ENCODE measurements at places on chromosomes 6 and 20.

- peak; percentile 60 for DNase-seq
Observed at GRCh38 chr20:25389858-25390537, 637 bp downstream of the ABHD12 start.

DNA sequence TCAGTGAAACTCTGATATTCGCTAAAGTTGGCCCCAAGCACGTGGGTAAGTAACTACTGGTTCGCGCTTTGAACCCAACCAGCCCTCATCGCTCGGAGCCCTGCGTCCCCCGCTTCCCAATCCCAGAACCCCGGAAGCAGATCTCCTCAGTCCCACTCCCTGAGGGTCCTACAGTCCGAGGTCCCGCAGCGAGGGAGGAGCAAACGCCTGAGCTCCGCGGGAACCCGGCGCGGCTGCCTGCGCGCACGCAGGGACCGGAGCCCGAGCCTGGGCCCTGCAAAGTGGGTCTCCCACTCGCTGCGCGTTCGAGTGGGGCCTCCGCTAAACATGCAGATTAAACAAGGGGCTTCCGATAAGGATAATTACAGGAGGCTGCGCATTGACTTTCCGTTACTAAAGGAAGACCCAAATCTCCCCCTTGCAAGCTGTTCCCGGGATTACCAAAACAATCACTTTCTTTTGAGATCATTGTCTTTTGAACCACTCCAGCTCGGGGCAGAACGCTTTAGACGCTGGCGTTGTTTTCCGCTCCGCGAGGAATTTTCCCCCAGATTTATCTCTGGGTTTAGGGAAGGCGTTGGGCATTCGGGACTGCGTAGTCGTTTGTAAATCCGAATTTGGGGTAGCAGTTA, 1.3 kb upstream of the VSX1 start:
- peak; percentile 10 for DNase-seq

DNA sequence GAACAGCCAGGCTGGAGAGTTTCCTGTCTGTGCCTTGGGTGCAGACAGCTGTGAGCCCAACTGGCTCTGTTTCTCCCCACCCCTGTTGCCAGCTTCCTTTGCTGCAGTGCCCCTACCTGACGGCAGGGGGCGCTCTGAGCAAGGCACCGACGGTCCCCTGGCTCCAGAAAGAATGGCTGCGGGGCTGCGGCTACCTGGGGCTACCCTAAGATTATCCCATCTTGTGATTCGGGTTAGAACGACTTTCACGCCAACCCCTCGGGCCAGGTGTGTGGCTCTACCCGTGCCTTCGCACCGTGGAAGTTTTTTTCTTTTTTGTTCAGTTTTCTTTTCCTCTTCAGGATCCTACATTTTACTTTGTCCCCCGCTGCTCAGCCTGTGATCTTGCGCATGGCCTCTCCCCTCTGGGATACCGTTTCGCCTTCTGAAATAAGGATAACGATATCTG, 33.4 kb upstream of the AAR2 start:
- peak; percentile 86 for DNase-seq

- peak; percentile 83 for DNase-seq
Observed at GRCh38 chr6:33672808-33673207, 38.7 kb downstream of the UQCC2 start.

GRCh38 chr20:25480156-25480555, 72.7 kb downstream of the GINS1 start:
- DNase-seq, result no peak

- no peak for DNase-seq
Observed at GRCh38 chr20:57053793-57054552, 212.5 kb downstream of the BMP7 start.

DNA sequence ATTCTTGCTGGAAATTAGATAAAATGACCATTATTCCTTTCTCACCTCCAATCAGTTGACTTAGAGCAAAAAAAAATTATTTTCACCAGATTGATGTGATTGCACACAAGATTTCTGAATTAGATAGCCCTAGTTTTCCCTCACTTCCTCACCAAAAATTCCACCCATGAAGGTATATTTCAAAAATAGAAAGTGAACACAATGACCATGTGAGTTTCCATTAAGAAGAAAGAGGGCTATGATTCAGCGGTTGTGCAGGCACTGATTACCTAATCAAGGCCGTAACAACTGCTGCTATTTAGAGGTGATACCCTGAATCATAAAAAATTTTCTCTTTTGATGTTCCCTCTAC, 19.5 kb upstream of the RALGAPA2 start:
- DNase-seq, result no peak

DNA sequence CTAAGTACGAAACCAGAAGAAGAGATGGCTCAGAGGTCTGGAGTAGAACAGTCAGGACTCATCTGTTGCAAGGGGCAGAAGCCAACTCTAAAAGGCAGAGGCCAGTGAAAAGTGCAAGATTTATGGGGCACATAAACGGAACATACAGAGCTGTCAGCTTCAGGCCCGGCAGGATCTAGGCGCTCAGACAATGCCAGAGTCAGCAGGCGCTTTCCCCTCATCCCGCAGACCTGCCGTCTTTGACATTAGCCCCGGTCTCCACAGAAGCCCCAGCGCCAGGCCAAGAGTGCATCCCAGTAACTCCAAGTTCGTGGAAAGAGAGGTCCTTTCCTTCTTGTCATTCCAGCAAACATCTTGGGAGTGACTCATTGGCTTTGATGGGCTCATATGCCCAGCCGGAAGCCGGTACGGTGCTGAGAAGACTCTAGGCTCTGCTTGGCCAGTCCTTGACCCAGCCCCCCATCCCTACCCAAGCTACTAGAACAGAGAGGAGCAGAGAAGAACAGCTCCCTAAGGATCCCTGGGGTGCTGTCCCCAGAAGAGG, 260.9 kb downstream of the TAF4 start:
- DNase-seq, result no peak

GRCh38 chr6:30741789-30742315, 635 bp downstream of the FLOT1 start:
- DNase-seq, result no peak

DNA sequence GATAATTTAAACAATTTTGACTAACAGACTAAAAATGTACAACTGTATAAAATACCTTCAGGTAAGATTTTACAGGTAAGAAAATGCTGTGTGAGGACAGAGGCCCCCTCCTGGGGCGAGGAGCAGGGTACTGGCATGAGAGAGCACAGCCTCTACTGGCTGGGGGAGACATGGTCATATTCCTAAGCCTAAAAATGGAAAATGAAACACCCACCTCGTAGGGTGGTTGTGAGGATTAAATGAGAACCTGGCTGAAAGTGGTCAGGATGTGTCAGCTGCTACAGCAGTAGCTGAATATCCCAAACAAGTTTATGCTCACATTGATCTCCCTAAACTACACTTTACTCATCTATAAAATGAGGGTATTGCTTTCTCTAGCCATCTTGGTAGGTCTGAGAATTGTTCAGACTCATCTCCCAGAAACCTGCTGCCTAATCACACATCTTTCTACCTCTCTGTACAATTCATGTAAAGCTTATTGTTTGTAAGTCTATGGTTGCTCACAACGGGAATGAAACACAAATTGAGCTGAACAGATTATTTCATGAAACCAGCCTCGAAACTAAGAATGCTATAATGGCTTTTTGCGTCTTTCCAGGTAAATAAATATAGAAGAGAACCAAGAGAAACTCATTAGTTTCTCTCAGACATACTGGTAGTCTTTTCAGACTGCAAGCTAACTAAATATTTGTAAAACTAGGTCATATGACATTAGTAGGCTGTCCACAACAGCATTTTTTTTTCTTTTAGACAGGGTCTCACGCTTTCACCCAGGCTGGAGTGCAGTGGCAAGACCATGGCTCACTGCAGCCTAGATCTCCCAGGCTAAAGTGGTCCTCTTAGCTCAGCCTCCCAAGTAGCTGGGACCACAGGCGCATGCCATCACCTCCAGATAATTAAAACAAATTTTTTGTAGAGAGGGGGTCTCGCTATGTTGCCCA, 69.6 kb downstream of the POPDC3 start:
- DNase-seq, result no peak

- DNase-seq, result no peak
Observed at GRCh38 chr6:94511502-94512088, 1065.7 kb upstream of the MANEA start.

DNA sequence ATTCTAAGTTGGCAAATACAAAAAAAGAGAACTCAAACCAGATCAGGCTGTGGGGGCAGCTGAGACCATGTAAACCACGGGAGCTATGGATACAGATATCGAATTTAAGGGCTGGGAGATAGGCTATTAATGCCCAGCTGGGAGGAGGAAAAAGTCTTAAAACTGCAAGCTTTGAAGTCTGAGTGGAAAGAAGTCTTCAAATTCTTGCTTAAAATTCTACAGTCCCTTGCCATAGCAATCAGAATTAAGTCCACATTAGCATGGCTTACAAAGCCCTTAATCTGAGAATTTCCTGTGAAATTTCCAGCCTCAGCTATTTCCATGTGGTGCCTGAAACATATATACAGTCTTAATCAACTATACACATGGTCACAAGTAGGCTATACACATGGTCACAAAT, 465.0 kb upstream of the HSF2 start:
- no peak for DNase-seq

GRCh38 chr6:123224077-123224476, 228.0 kb downstream of the CLVS2 start:
- DNase-seq, result no peak

DNA sequence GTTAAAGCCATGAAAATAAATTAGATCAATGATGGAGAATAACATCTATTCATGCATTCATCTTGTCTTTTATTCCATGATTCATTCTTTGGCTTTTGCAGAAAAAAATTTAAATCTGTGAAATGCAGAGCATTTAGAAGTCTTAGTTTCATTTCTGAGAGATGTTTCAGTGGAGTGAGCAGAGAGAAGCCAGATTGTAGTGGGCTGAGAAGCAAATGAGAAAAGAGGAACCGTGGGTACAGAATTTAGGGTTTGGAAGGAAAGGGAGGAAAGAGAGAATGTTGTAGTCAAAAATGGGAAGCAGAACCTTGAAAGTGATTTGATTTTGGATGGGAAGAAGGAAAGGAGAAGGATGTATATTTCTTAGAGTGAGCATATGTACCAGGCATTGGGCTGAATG, 260.3 kb upstream of the MAN1A1 start:
- DNase-seq, result no peak

- no peak for DNase-seq
Observed at GRCh38 chr6:38290133-38290799, 349.5 kb downstream of the BTBD9 start.

GRCh38 chr20:23360531-23360930, 1.5 kb upstream of the GZF1 start:
- no peak for DNase-seq

DNA sequence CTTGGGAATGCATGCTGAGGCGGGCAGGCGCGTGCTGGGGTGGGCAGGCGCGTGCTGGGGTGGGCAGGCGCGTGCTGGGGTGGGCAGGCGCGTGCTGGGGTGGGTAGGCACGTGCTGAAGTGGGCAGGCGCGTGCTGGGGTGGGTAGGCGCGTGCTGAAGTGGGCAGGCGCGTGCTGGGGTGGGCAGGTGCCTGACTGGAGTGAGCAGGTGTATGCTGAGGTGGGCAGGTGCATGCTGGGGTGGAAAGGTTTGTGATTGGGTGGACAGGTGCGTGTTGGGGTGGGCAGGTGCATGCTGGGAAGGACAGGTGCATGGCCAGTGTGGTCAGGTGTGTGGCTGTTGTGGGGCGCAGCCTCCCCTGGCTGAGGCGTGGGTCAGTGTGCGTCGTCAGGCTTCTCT, 404.1 kb downstream of the CDH4 start:
- no peak for DNase-seq

DNA sequence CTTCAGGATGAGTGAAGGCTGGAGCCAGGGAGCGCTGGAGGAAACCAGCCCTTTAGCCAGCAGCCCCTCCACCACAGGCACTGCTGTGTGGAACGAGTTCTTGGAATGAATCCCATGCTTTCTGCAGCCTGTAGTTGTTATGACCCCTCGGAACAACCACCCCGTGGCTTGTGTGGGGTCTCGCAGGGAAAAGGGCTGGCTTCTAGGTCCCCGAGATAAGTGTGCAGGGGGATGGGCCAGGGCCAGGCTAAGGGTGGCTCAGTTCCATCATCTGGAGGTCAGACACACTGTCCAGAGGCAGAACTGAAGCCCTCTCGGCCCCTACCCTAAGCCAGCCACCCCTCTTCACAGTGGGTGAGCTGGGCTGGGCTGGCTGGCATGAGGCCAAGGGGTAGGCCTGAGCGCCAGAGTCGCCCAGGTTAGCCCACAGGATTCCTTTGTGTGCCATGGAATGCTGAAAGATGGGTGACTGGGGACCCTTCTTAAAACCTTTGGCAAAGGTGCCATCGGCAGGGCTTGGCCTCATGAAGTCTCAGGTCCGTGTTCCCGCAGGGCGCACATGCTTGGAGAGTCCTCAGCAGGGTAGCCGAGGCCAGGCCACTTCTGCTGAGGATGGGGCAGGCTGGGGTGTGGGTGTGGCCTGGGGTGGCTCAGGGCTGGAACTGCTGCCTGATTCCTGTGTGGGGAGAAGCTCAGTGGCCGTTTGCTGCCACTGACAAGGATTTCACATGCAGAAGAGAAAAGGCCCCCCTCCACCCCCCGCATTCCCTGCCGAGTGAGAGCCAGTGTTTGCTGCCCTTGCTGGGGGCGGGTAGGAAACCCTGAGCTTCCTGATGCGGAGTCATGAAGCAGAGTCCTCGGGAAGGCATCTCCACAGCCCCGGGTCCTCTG, 24.6 kb downstream of the SPATA2 start:
- no peak for DNase-seq

- no peak for DNase-seq
Observed at GRCh38 chr20:35398660-35399144, 13.1 kb downstream of the UQCC1 start.

DNA sequence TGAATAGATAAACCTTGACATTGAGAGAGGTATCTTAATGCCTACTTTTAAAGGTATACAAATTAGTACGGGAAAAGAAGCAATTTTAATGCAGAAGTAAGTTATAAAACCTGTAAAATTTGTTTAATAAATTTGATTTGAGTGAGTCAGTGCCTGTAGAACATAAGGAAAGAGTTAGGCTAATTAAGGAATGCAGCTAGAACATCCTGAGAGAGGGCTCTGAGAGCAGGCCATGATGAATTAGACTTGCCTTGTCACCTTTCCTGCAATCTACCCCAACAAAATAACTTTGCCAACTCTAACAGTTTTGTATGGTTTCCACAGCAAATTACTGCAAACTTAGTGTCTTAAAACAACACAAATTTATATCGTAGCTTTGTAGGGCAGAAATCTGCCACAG, 700.8 kb downstream of the RFPL4B start:
- DNase-seq, result no peak

- DNase-seq, result no peak
Observed at GRCh38 chr6:101482606-101483005, 89.1 kb downstream of the GRIK2 start.

DNA sequence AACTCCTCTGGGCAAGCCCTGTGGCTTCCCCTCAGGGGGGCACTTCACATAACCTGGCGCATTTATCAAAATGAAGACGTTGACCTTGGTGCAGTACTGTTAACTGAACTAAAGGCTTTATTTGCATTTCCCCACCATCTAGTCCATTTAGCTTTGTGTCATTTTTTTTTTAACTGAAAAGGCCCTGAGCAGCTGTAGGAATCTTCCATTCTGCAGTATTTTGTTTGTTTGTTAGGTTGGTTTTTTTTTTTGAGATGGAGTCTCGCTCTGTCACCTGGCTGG, 10.7 kb downstream of the TMEM181 start:
- DNase-seq, result no peak

DNA sequence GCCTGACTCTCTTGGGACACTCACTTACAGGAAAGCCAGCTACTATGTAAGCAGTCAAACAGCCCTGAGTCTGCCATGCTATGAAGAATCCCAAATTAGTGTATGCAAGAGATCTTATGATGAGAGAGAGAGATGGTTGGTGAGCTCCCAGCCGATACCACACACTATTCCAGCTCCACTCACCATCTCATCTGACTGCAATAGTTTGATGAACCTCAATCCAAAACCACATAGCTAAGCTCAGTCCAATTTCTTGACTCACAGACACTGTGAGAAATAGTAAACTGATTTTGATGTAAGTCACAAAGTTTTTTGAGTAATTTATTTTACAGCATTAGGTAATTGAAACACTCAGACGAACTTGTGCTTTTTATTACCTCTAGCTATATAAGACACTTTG, 441.4 kb downstream of the COL12A1 start:
- DNase-seq, result no peak

All from HuH-7.5 (cell line).